ENCODE measurements at places on chromosomes 11 and 22.

- DNase-seq: no peak
Measured at GRCh38 chr11:68835328-68835727, 6.4 kb downstream of the CPT1A start.

GRCh38 chr11:67996622-67997474 lies 7.0 kb downstream of the UNC93B1 start:
- DNase-seq: no peak

- DNase-seq: no peak
Measured at GRCh38 chr11:123100379-123101085, 38.6 kb upstream of the HSPA8 start.

GRCh38 chr11:27201454-27202302 lies 161.1 kb downstream of the BBOX1 start:
- DNase-seq: peak; percentile 85

DNA sequence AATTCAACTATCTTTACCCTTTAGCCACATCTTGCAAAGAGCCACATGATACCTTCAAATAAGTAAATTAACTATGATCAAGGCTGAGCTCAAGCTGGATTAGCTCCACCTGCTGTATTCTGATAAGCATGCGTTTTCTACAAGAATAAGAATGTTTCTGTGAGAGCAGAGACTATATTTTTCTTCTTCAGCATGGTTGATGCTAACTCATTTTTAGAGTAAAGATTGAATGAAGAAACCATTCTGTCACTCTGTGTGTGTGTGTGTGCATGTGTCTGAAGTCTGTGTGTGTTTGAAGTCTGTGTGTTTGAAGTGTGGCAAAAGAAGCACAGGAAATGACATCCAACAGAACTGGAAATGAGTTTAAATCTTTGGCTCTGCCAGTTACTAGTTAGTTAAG lies 12.0 kb upstream of the LAYN start:
- no peak for DNase-seq

DNA sequence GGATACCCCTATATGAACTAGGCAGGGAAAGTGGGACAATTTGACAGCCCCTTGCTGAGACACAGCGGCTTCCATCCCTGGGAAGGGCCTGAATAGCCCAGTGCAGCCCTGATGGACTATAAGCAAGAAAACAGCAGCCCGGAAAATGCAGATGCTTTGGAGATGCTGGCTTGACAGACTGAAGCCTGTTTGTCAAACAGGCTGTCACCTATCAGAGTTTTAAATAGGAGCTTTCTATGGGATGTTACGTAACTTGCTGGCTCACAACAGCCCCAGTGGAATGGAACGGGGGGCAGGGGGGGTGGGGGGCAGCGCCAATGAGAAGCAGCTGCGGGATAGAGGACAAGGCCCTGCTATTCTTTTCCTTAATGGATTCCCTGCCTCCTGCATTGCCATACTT lies 91.9 kb upstream of the NTM start:
- no peak for DNase-seq

Measured in BJ (cell line).